Stimulated activated CD4-positive, alpha-beta T cell treated with anti-CD3 and anti-CD28 coated beads, Interleukin-1b, Interleukin-23, amount 100 ng/mL, for 24 hours (primary cell): ENCODE measurements at places on chromosomes 12 and 14.

GRCh38 chr14:39877577-39878190, 445.5 kb upstream of the FBXO33 start:
- no peak for DNase-seq

DNA sequence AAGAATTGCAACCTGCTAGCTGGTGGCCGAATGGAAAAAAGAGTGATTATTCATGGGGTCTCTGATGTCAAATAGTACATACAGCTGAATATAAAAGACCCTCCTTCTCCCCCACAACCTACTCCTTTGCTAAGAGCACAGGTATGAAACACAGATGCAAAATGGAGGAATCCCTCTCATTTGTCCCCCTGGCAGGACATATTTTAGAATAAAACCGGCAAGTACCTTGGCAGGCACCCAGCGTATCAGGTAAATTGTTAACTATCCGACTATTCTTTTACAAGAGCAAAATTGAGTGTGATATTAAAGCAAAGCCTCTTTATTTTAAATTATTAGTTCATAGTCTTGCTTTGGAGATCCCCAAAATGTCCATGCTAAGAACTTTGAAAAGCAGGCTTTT, 73.7 kb upstream of the USP44 start:
- DNase-seq: no peak

DNA sequence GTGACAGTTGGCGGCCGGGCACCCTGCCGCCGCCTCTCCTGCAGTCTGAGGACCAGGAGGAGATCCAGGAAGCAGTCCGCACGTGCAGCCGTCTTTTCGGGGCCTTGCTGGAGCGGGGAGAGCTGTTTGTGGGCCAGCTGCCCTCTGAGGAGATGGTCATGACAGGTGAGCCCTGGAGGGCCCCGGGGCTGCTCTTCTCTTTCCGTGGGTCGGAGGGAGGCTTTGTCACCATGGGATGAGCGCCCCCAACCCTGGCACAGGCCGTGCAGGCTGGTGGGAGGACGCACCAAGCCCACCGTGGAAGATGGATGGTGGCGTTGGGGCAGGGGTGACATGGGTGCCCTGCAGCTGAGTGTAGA, 532 bp downstream of the NOC4L start:
- DNase-seq: no peak

DNA sequence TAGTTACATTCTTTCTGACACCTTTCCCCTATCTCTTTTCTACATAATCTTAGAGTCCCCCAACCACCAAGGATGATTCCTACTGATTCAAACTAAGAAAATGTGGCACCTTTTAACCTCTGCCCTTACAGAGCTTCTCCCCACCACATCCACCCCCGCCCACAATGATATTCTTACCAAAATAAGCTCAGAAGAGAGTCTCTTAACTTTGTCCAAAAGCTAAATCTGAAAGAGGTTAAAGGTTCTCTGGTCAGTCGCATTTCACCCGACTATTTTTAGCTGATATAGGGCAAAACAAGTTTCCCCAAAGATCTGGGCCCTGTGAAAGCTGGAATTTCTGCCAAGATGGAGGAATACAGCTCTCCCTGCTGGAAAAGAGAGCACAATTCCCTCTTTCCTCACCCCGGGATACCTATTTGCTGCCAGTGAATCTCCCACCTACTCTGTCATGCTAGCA, 128.6 kb downstream of the ZFP36L1 start:
- DNase-seq: no peak

- no peak for DNase-seq
These were observed 53.5 kb downstream of the IGF1 start for GRCh38 chr12:102426599-102427542.

DNA sequence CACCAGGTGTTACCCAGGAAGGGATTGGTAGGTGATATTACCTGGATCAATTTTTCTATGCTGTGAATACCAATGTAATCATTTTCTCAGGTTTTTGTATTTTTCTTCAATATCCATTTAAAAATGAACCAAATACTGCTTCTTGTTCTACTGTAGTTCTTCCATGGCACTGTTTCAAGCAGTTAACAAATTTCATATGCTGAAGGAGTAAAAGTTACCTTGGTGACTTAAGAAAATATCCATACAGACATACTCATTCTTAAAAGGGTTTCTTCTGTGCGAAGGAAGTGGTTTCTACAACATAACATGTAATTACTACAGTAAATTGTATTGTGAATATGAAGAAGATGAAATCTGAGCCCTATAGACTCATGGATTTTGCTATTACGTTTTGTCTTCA, 222.5 kb downstream of the TMEM117 start:
- DNase-seq: no peak

GRCh38 chr12:99959549-99960170, 25.1 kb downstream of the ANKS1B start:
- no peak for DNase-seq

DNA sequence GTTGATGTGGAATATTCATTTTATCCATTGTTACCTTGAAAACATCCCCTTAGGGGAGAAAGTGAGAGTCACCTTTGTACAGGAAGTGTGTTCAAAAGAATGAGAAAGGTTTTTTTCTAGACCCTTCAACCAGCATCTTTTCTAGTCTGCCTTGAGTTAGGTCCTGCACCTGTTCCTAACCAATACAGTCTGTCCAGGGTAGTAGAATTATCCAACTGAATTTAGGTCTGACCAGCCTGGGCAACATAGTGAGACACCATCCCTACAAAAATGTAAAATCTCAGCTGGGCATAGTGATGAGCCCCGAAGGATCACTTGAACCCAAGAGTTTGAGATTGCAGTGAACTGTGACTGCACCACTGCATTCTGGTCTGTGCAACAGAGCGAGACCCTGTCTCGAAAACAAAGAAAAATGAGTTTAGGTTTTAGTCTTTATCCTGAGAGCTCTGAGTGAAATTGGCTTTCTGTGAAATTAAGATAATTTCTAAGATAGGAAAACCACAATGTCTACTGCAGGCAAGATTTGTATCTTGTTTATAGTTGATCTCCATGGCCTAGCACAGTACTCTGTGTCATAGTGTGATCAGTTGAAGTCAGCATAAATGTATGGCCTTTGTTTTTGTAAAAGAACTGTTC, 25.2 kb downstream of the ARHGAP5 start:
- no peak for DNase-seq

DNA sequence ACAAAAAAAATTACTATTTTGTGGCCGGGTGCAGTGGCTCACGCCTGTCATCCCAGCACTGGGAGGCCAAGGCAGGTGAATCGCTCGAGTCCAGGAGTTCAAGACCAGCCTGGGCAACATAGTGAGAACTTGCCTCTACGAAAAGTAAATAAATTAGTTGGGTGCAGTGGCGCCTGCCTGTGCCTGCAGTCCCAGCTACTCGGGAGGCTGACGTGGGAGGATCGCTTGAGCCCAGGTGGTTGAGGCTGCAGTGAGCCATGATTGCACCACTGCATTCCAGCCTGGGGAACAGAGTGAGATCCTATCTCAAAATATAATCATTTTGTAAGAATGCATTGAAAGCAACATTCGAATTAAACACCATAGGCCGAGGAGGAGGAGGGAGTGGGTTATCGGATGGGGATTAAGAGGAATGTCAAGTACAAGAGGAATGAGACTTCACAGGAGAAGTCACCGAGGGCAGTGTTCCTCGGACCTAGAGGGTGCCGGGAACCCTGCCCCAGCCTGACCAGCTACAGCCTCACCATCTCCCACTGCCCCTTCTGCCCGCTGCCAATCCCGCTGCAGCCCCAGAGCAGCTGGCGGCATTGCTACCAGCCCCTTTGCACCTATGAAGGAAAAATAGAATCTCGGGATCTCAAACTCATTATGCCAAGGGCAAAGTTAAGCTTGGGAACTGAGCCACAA, 32.6 kb upstream of the AACS start:
- DNase-seq: no peak

GRCh38 chr14:104294628-104294982, 156.2 kb downstream of the KIF26A start:
- DNase-seq: no peak

GRCh38 chr14:76396714-76397187, 20.8 kb downstream of the ESRRB start:
- DNase-seq: no peak

DNA sequence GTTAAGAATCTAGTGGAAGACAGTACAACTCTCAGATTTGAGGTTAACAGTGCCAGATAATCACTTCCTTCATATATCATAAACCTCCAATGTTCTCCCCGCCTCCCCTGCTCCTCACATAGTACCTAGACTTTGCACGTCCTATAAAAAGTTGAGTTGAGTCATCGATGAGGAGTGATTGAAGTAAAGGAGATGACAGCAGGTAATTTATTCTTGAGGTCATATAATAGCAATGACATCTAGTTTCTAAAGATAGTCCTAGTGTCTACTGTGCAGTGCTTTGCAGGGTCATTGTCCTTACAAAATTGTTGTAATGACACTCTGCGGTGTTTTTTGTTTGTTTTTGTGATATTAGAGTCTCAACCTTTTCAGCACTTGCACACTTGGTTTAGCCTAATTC, 510.5 kb upstream of the LRFN5 start:
- no peak for DNase-seq

- no peak for DNase-seq
These were observed 3.1 kb upstream of the KIF26A start for GRCh38 chr14:104135121-104135903.

- DNase-seq: no peak
These were observed 2.5 kb downstream of the FUT8 start for GRCh38 chr14:65414961-65415589.
